Urinary bladder (tissue), 4 donors: ENCODE measurements at places on chromosomes 1 and 21. TPM values are rescaled to one million over a fixed set of nuclear protein-coding genes. Genes with fewer than 3 reads are reported as not detected.

- DNase-seq: no peak
Measured at GRCh38 chr1:219790834-219791615, 137.3 kb downstream of the SLC30A10 start.

ZNF593OS gene
- 0.18 TPM for polyA plus RNA-seq

SELP gene
- polyA plus RNA-seq: 7.5 TPM

GBP7 gene
- polyA plus RNA-seq: 0.03 TPM

GRCh38 chr1:147475488-147475887, 65.8 kb upstream of the BCL9 start:
- DNase-seq: no peak

DNA sequence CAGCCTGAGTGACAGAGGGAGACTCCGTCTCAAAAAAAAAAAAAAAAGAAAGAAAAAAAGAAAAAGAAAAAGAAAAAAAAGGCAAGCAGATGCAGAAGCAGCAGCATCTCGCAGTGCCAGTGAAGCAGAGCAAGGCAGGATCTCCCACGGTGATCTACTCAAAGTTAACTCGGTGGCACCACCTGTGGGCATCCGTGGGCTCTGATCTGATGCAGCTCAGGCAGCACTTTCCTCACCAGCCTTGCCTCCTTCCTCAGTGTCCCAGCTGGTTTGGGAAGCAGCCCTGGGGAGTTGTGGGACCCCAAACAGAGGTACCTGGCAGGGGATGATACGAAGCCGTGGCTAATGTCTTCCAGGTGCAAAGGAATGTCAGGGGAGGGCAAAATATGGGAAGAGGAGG, 104.3 kb upstream of the KRTAP19-8 start:
- no peak for DNase-seq

CD55 gene
- 83.1 TPM for polyA plus RNA-seq

GRCh38 chr1:5576673-5577065, 415.6 kb downstream of the NPHP4 start:
- no peak for DNase-seq

- no peak for DNase-seq
Measured at GRCh38 chr21:33355355-33355754, 30.6 kb downstream of the IFNAR1 start.

- no peak for DNase-seq
Measured at GRCh38 chr1:15911141-15911540, 63.6 kb downstream of the SPEN start.

DNA sequence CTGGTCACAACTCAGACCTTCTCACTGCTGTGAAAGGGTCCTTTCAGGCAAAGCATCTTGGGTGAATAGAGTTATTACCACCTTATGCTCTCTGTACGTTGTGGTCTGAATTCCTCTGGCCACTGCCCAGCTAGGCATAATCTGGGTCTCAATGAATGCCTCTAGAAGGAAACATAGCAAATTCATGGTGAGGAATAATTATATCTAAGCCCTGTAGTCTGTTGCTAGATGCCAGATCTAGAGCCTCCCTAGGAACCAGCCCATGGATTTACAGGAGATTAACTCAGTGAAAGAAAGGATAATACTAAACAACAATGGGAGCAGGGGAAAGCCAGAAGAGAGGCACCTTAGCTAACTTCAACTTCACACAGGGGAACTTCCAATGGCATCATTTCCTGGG, 2.4 kb upstream of the COL11A1 start:
- no peak for DNase-seq

TMIGD3 gene
- 5.0 TPM for polyA plus RNA-seq

GRCh38 chr1:201483373-201483949, 14.5 kb upstream of the PHLDA3 start:
- DNase-seq: no peak

DNA sequence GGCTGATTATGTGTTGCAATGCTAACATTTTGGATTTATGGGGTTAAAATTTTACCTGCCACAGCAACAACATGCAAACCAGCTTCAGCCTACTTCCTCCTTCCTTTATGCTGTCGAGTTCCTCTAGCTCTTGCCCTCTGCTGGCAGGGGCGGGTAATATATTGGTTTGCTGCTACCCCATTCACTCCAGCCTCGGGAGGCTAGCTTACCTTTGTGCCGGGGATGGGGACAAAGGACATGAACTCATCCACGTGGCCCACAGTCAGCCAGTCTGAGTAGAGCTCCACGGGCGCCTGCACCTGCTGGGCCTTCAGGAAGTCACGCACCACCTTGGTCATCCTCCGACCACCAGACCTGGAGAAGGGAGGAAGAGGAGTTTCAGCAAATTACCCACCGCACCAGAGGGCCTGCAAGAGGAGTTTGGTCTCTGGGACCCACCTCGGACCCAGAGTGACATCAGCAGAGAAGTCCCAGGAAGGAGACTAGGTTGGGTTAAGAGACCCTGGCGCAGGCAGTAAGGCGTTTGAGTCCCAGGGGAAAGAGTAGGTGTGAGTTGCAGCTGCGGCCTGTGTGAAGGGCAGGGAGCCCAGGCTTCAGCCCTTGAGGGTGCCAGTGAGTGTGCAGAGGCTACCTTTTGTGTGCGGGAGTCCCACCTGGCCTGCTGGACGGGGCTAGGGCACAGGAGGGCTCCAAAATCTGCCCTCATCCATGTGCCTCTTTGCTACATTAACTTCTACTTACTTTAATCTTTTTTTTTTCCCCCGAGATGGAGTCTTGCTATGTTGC, 21.8 kb upstream of the SDHB start:
- no peak for DNase-seq

C1orf167 gene
- polyA plus RNA-seq: 3.2 TPM

DNA sequence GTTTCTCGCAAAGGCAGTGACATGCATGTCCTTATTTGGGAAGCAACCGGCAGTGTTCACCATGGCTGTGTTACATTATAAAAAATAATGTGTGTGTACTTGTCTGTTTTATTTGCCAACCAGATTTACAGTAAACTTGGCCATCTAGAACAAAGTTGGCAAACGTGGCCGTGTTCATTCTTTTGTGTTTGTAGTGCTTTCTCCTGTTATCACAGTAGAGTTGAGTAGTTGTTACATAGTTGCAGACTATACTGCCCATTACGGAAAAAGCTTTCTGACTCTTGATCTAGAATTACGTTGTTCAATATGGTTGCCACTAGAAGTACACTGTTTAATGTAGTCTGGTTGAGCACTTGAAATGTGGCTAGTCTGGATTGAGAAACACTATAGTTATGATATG, 19.4 kb downstream of the SOAT1 start:
- no peak for DNase-seq
